ENCODE measurements at places on chromosomes 7 and 10.

- DNase-seq: peak; percentile 13
Observed at GRCh38 chr7:155412416-155413253, 45.3 kb upstream of the EN2 start.

DNA sequence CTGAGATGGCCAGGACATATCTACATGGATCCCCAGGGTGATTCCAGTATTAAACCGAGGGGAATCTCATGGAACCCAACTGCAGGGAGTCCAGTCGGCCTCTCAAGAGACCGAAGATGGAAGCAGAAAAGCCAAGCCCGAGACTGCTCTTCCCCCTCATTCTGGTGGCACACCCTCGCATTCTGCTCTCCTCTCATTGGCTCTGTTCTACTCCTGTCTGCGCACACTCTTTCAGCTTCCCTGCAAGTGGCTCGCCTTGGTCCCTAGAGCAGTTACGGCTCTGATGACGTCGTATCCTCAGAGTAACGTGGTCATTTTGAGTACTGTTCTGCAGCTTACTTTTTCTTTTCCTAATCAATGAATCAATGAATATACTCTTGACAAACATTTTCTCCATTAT is 72.6 kb upstream of the RHEB start:
- no peak for DNase-seq

GRCh38 chr10:123967626-123968243 is 76.1 kb upstream of the CPXM2 start:
- DNase-seq: no peak

- peak; percentile 46 for DNase-seq
Observed at GRCh38 chr10:119079599-119080520, 757 bp downstream of the EIF3A start.

- DNase-seq: no peak
Observed at GRCh38 chr10:131689954-131690757, 210.7 kb upstream of the PPP2R2D start.

- DNase-seq: no peak
Observed at GRCh38 chr10:119005362-119006043, 24.0 kb upstream of the NANOS1 start.
